H1 (cell line): ENCODE measurements at places on chromosomes 2 and 18. TPM values are rescaled to one million over a fixed set of nuclear protein-coding genes. Genes with fewer than 3 reads are reported as not detected.
A peak's percentile ranks its signal among the peaks of the same experiment; 100 is the strongest.

VSNL1 gene
- total RNA-seq = 108 and 113 TPM in 2 replicates

KIF5C gene
- total RNA-seq = 58.1 and 66.4 TPM in 2 replicates

BCL11A gene
- total RNA-seq = 59.3 and 61.3 TPM in 2 replicates

SNTG2 gene
- total RNA-seq = 14.3 and 18.1 TPM in 2 replicates

NEU2 gene
- not detected in 2 replicates for total RNA-seq

AQP12B gene
- total RNA-seq = not detected in 2 replicates

RTP5 gene
- total RNA-seq = not detected in 2 replicates

ERFE gene
- total RNA-seq = 1.8 and 2.5 TPM in 2 replicates

DLGAP1 gene
- 15.1 and 16.9 TPM in 2 replicates for total RNA-seq

EFR3B gene
- 8.8 and 9.6 TPM in 2 replicates for total RNA-seq

FZD7 gene
- total RNA-seq = 246 TPM in 2 replicates

PROM2 gene
- 3.8 and 4.6 TPM in 2 replicates for total RNA-seq

DNA sequence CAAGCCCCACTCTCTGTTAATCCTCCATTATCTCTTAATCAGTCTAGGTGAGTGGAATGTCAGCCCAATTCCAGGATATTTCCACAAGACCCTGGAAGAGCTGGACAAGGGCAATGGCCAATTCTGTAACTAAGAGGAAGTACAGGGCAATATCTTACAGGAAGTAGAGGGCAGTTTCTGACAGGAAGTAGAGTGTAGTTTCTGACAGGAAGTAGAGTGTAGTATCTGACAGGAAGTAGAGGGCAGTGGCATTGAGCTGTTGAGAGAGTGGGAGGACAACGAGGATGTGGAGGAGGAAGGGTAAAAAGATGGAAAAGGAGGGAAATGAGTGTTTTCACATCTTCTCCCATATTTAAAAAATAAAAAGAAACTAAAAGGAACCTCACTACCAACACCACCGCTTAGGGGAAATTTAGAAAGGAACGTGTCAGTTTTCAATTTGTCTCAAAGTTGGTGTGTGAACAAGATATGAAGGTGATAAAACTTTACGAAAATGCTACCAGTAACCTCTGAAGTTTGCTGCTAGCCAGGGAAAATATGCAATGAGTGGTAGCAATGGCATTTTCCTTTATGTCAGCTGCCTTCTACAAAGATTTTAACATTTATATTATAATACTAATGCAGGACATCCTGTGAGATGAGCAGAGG is 430.9 kb upstream of the HNRNPA3 start:
- no peak overlapping the region for H3K4me3 ChIP-seq
- no peaks in the 10 kb centered on the region for H3K4me1 ChIP-seq
- H3K36me3 ChIP-seq = no peaks in the 10 kb centered on the region

- no peaks in the 10 kb centered on the region for H3K27me3 ChIP-seq
- no peak overlapping the region for H3K4me3 ChIP-seq
- H3K36me3 ChIP-seq = no peaks in the 10 kb centered on the region
- no peaks in the 10 kb centered on the region for H3K4me1 ChIP-seq
- no peak overlapping the region for H3K27ac ChIP-seq
- no peak for DNase-seq
Observed at GRCh38 chr2:178871536-178871935, 64.3 kb upstream of the TTN start.

DNA sequence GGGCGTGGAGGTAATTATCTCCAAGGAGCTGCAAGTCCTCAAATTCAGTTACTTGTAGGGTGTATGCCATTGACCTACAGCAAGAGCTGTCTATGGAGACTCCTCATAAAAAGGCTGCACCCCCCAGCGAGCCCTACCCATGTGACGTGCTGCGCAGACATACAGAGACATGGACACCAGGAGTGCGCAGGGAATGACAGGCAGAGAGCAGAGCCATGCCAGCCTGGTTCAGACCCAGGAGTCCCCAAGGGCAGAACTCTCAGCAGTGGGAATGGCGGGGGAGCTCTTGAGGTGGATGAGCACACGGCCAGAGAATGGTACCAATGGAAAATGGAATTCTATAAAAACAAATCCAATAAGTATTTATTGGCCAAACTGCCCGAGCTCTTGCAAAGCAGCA is 310.1 kb downstream of the MYCN start:
- no peaks in the 10 kb centered on the region for H3K27me3 ChIP-seq
- DNase-seq = peak; percentile 31
- H3K4me3 ChIP-seq = no peak overlapping the region
- H3K4me1 ChIP-seq = peaks cover 11% of the 10 kb centered on the region; the same call in 1 of the 2 replicates

DNA sequence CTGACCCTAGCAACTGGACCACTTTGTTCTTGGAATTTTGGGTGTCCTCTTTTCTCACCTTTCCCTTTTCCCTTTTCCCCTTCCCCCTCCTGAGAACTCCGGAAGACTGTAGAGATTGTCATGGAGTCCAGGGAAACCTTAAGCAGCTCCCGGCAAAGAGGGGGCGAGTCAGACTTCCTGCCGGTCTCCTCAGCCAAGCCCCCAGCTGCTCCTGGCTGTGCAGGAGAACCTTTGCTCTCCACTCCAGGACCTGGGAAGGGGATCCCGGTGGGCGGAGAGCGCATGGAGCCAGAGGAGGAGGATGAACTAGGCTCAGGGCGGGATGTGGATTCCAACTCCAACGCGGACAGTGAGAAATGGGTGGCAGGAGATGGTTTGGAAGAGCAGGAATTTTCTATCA is 20.5 kb downstream of the SETBP1 start:
- H3K36me3 ChIP-seq = no peaks in the 10 kb centered on the region
- DNase-seq = no peak
- no peaks in the 10 kb centered on the region; the same call in none of the 2 replicates for H3K4me1 ChIP-seq

- no peaks in the 10 kb centered on the region for H3K27me3 ChIP-seq
- H3K4me3 ChIP-seq = no peak overlapping the region
- no peak for DNase-seq
- no peaks in the 10 kb centered on the region for H3K36me3 ChIP-seq
Observed at GRCh38 chr2:102065675-102066252, 74.0 kb downstream of the IL1R2 start.

- H3K4me3 ChIP-seq = no peak overlapping the region
- no peaks in the 10 kb centered on the region for H3K36me3 ChIP-seq
- H3K27ac ChIP-seq = no peak overlapping the region
- no peaks in the 10 kb centered on the region for H3K27me3 ChIP-seq
- no peaks in the 10 kb centered on the region for H3K4me1 ChIP-seq
- DNase-seq = no peak
Observed at GRCh38 chr2:98761267-98761781, 30.4 kb upstream of the MGAT4A start.

DNA sequence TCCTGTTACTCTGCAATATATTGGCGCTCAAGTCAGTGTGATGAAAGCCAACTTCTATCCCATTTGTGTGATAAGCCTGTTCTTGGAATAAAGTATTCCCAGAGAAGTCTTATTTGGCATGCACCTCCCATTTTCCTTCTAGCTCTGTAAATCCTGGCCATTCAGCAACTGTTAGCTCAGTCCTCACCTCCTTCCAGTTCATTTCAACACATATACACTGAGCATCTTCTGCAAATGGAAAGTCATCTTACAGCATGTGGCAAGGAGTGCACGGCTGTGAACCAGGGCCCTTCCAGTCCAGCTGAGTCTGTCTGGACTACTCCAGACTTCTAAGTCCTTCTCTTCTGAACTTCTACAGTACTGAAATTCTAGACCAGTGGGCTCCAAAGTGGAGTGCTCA is 53.1 kb downstream of the SPATS2L start:
- H3K4me3 ChIP-seq = no peak overlapping the region
- H3K27me3 ChIP-seq = no peaks in the 10 kb centered on the region
- H3K36me3 ChIP-seq = no peaks in the 10 kb centered on the region
- DNase-seq = no peak

- DNase-seq = no peak
- H3K4me1 ChIP-seq = peaks cover 6% of the 10 kb centered on the region; the same call in 1 of the 2 replicates
- no peaks in the 10 kb centered on the region for H3K36me3 ChIP-seq
- no peaks in the 10 kb centered on the region for H3K27me3 ChIP-seq
Observed at GRCh38 chr18:61954096-61954746, 61.4 kb upstream of the RNF152 start.

- H3K27ac ChIP-seq = no peak overlapping the region
- DNase-seq = no peak
- H3K4me3 ChIP-seq = no peak overlapping the region
- H3K27me3 ChIP-seq = no peaks in the 10 kb centered on the region
- H3K36me3 ChIP-seq = no peaks in the 10 kb centered on the region
Observed at GRCh38 chr2:204686406-204686805, 141.1 kb downstream of the PARD3B start.

GRCh38 chr18:4691836-4692235 is 236.7 kb upstream of the DLGAP1 start:
- H3K4me1 ChIP-seq = no peaks in the 10 kb centered on the region
- no peak overlapping the region for H3K27ac ChIP-seq
- H3K36me3 ChIP-seq = no peaks in the 10 kb centered on the region
- DNase-seq = no peak

DNA sequence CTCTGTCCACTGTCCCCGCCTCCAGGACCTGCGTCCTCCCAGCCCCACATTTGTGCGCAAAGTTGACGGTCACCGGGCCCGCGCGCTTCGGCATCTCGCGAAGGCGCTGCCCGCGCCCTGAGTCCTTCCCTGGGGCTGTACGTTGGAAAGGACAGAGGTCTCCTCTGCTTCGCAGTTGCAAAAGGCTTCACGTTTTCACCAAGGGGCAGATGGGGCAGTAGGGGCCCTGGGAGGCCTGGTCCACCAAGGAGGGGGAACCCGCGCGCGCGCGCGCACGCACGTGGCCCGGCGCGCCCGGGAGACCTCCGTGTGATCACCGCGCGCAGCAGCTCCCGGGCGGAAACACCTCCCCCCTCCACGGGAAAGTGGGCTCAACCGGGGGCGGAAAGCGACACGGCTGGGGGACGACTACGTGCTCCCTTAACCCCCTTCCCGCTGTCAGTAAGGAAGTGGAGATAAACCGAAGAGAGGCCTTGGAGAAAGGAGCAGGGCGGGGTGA is 21.9 kb downstream of the TEX44 start:
- peak overlapping the region; percentile 42 for H3K4me3 ChIP-seq
- no peaks in the 10 kb centered on the region for H3K36me3 ChIP-seq
- H3K27me3 ChIP-seq = no peaks in the 10 kb centered on the region
- H3K27ac ChIP-seq = peak overlapping the region; percentile 99
- DNase-seq = peak; percentile 61

- no peaks in the 10 kb centered on the region for H3K27me3 ChIP-seq
- peak; percentile 59 for DNase-seq
- peaks cover 16% of the 10 kb centered on the region for H3K4me1 ChIP-seq
- H3K4me3 ChIP-seq = no peak overlapping the region
- no peaks in the 10 kb centered on the region for H3K36me3 ChIP-seq
Observed at GRCh38 chr2:170214309-170214948, 36.5 kb downstream of the MYO3B start.

- H3K27ac ChIP-seq = no peak overlapping the region
- H3K4me3 ChIP-seq = no peak overlapping the region
- H3K36me3 ChIP-seq = peaks cover 10% of the 10 kb centered on the region
- H3K27me3 ChIP-seq = no peaks in the 10 kb centered on the region
- no peak for DNase-seq
Observed at GRCh38 chr2:232577841-232578240, 27.4 kb downstream of the EIF4E2 start.

GRCh38 chr18:37496568-37496967 is 69.0 kb downstream of the CELF4 start:
- H3K4me3 ChIP-seq = no peak overlapping the region
- no peak for DNase-seq
- H3K27ac ChIP-seq = no peak overlapping the region
- H3K36me3 ChIP-seq = no peaks in the 10 kb centered on the region; the same call in 1 of the 2 replicates

DNA sequence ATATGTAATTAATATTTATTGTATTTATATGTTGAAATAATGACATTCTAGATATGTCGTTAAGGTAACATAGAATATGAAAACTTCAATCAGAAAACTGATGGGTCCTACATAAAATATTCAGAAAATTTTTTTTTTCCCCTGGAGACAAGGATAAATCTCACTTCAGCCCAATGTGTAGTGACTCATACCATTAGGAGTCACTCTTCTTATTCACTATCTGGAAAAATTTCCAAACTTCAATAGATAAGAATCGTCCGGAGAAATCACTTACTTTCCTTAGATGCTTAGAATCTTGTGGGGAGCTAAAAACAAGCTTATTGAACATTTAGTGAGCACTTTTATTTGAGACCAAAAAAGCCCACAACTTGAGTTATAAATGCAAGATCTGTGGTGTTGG is 4.6 kb downstream of the SERPINB13 start:
- H3K27ac ChIP-seq = no peak overlapping the region
- DNase-seq = no peak
- H3K4me3 ChIP-seq = no peak overlapping the region
- no peaks in the 10 kb centered on the region for H3K4me1 ChIP-seq
- H3K36me3 ChIP-seq = no peaks in the 10 kb centered on the region
- no peaks in the 10 kb centered on the region for H3K27me3 ChIP-seq

DNA sequence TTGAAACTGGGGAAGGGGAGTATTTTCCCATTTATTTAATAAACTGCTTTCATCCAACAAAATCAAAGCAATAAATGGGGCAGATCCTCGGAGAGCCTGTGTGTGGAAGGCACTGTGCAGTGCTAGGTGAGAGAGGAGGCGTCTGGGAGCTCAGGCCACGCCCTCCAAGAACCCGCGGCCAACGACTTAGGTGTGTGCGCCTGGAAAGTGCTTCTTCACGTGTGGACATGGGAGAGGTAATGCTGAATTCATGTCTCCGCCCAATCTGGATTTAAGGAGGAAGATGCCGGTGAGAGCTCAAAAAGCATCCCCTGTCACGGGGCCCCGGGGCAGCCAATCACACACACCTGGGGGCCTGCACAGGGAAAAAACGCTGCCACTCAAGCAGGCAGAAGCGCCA is 77.4 kb downstream of the HDAC4 start:
- H3K36me3 ChIP-seq = no peaks in the 10 kb centered on the region; the same call in 1 of the 2 replicates
- DNase-seq = peak; percentile 33
- no peak overlapping the region for H3K27ac ChIP-seq
- H3K27me3 ChIP-seq = no peaks in the 10 kb centered on the region
- H3K4me3 ChIP-seq = no peak overlapping the region

DNA sequence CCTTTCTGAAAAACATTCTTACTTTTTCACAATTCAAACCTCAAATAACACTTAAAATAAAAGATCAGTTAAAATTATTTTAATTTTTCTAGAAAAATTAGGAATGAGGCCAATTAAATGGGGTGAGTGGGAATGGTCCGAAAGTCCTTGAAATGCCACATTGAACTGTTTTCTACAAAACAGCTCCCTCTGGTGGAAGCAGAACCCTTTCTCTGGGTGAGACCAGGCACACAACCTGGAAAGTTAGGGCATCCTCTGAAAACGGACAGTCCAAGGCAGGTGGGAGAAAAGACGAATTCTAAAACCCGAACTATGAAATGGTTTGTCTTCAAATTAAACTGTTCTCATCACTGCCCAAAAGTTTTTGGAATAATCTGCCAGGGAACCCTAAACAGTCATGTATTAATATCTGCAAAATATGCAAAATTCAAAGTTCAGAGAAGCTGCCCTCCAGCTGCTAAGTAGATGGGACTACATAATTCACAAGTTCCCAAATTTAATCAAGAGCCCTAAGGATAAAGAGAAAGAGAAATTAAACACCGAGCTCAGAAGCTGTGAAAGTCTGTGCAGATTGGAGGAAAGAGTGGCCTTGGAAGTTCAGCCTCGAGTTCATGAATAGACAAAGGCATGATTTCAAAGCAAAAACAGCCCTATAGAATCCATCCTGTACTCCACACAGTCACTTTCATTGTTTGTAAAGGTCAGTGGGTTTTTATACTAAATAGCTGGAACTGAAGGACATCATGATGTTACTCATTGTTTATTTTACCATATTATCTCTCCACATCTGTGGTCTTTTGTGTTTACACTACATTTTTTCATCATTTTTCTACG is 108.3 kb downstream of the PIEZO2 start:
- H3K27ac ChIP-seq = no peak overlapping the region
- H3K4me1 ChIP-seq = peaks cover 4% of the 10 kb centered on the region; the same call in 1 of the 2 replicates
- no peaks in the 10 kb centered on the region for H3K36me3 ChIP-seq
- H3K4me3 ChIP-seq = no peak overlapping the region
- DNase-seq = no peak

GRCh38 chr2:120976501-120977307 is 241.0 kb downstream of the GLI2 start:
- H3K4me3 ChIP-seq = no peak overlapping the region
- H3K27me3 ChIP-seq = no peaks in the 10 kb centered on the region
- H3K27ac ChIP-seq = no peak overlapping the region
- peaks cover 9% of the 10 kb centered on the region for H3K36me3 ChIP-seq
- no peak for DNase-seq
